ENCODE measurements at places on chromosomes 7 and 10.

GRCh38 chr7:139362981-139363380 is 3.3 kb downstream of the LUC7L2 start:
- no peak for DNase-seq

GRCh38 chr10:90734415-90734814 is 123.4 kb downstream of the HTR7 start:
- DNase-seq = no peak

DNA sequence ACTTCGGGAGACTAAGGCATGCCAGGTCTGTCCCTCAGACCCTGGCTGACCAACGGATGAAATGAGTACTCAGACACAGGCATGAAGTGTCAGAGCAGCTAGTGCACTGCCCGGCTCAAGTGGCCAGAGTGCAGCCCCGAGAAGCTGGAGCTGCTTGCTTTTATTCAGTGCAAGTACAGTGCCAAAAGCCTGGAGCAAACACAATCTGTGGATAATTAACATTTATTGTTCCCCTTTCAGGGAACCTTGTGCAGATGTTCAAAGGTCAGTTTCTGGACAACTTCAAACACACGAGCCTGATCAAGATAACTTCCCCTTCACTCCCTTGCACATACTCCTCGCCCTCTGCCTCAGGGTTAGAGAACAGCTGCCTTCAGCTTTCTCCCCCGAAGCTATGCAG is 7.9 kb upstream of the ATE1 start:
- DNase-seq = no peak

DNA sequence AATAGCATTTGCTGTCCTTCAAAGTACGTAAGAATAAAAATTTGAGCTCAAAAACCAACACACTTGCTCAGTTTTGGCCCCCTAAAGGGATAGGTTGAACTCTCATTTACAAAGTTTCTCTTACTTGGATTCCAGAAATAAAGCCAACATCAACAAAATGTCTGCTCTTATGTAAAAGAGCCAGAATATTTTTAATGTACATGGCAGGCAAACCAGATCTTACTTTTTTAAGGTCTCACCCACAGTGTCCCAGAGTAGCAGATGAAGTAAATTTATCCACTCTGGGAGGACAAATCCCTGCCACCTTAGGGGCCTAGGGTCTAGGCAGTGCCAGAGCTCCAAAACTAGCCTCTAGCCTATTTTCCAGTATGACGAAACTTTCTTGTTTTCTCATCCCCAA is 159.6 kb downstream of the SKAP2 start:
- DNase-seq = no peak

- DNase-seq = no peak
Observed at GRCh38 chr7:95097291-95097690, 189.9 kb downstream of the PPP1R9A start.

DNA sequence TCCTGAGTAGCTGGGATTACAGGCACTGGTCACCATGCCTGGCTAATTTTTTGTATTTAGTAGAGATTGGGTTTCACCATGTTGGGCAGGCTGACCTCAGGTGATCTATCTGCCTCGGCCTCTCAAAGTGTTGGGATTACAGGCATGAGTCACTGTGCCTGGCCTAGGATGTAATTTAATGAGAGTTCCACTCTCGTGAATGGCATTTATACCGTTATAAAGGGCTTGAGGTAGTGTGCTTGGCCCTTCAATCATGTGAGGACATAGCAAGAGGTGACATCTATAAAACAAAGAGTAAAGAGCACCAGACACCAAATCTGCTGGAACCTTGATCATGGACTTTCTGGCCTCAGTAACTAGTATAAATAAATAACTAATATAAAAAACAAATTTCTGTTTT is 93.5 kb upstream of the PPP1R9A start:
- DNase-seq = no peak

GRCh38 chr7:7664291-7664690 is 23.7 kb downstream of the UMAD1 start:
- DNase-seq = no peak

GRCh38 chr7:135147341-135147898 is 452 bp upstream of the TMEM140 start:
- DNase-seq = no peak

- no peak for DNase-seq
Observed at GRCh38 chr7:117085769-117086463, 132.6 kb downstream of the ST7 start.

GRCh38 chr7:108497082-108497725 is 28.7 kb downstream of the PNPLA8 start:
- no peak for DNase-seq

DNA sequence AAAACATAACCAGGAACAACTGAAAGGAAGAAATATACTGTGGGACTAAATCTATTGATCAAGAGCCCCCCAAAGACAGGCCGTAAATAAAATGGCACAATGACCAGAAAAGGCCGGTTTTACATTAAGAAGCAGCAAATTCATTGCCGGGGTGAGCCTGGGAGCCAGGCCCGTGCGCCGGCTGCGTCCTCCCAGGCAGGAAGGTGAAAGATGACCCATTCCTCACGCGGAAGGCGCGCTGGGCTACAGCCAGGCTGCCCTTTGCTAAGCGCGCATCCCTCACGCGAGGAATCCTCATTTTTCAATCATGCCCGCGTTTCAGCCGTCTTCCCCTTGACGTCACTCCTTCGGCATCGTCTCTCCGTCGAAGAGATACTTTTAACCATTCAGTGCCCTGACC is 47.6 kb upstream of the MGMT start:
- no peak for DNase-seq

GRCh38 chr10:23344241-23344841 is at the start of gene C10orf67:
Gene C10orf67 (minus strand): TSS chr10:23344797. CDS start chr10:23344774, 23 bp downstream.
- no peak for DNase-seq

DNA sequence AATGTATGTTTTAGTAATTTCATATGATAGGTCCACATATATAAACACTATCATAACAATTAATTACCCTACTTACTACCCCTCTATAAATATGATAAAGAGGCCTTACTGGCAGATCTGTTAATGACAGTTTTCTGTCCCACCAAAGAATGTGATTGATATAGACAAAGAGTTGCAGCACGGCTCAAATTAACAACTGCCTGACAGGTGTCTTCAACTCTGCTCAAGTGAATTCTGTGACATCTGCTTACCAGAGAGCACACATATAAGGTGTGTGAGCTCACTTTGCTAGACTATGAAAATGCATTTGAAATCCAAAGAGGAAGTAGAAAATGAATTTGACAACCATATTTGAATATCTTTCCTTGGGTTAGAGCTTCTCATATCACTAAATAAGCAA is 36.6 kb downstream of the CACNA2D1 start:
- no peak for DNase-seq

GRCh38 chr7:151135525-151135845 is 32.0 kb downstream of the GBX1 start:
- no peak for DNase-seq

DNA sequence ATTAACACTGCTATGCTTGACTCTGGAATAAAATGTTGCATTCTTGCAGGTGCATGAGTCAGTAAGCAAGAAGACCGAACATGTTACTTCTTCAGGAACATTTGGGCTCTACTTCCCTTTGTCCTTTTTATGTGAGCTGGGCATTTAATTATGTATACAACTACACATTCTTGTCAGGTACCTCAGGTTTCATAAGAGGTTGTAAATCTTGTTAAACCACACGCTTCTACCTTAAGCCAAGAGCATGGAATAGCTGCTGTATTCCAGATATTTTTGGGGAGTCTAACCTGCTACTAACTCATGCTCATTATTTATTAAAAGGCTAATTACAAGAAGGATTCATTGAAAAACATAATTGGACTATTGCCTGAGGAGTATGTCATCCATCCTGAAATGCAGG is 414.2 kb upstream of the KLF6 start:
- no peak for DNase-seq

Data from effector memory CD4-positive, alpha-beta T cell (primary cell).